ENCODE measurements at places on chromosomes 13 and 19. TPM values are rescaled to one million over a fixed set of nuclear protein-coding genes. Genes with fewer than 3 reads are reported as not detected.

Gene FCGBP
- 1.8 TPM for total RNA-seq

- no peak for DNase-seq
Measured at GRCh38 chr13:37769545-37769944, 100.0 kb downstream of the TRPC4 start.

DNA sequence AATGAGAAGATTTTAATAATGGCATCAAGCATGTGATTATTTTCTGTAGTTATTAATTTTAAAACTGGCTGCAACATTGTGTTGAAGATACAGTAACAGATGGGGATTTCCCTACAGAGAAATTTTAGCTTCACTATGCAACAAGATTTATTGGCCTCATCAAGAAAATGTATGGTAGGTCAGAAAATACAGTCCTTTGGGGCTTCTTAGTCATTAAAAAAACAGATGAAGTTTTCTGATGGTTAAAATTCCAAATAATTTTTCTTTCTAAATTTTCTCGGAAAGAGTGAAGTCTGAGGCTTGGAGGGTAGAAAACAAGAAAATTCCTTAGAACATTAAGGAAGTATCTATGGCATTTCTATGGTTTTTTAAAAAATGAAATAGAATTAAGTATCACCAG lies 1790.8 kb upstream of the PCDH20 start:
- no peak for DNase-seq

Gene ZNF345
- total RNA-seq: 9.6 TPM

DNA sequence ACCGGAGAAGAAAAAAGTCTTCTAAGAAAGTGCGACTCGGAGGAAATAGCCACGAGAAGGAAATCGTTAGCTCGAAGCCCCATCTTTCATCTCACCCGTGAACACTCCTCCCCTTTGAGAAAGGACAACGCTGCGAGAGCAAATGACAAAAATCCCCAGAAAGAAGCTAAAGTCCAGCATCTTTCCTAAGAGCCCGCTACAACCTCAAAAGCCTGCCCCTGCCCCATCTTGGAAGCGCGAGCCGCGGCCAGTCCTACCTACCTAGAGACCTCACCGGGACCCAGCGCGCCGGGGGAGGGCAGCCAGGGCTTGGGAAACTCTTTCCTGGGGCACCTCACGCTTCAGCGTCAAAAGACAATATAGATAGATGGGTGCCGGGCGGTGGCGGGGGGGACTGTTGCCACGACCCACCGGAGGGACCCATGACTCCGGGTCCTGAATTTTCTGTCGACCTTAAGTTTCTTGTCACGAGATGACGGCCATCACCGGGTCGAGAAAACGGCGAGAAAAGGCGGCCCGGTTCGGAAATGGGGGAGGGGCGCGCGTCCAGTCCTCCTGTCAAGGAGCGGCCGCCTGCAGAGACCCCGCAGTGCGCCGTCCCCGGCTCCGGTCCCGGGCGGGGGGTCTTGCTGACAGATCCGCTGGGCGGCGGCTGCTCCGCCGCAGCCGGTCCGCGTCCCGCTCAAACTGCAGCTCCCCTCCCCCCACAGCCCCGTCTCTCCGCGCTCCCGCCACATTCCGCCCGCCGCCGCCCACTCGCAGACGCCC lies 65.9 kb downstream of the KCNRG start:
- DNase-seq: peak; percentile 51

Measured in endothelial cell (in vitro differentiated cells).